Upper lobe of left lung (tissue), 6 donors: ENCODE measurements at places on chromosomes 3 and 15. TPM values are rescaled to one million over a fixed set of nuclear protein-coding genes. Genes with fewer than 3 reads are reported as not detected.

GRCh38 chr3:107404727-107405469 is 27.7 kb downstream of the CCDC54 start:
- DNase-seq = no peak

- no peak for DNase-seq
Measured at GRCh38 chr3:6821411-6821810, 39.5 kb upstream of the GRM7 start.

DNA sequence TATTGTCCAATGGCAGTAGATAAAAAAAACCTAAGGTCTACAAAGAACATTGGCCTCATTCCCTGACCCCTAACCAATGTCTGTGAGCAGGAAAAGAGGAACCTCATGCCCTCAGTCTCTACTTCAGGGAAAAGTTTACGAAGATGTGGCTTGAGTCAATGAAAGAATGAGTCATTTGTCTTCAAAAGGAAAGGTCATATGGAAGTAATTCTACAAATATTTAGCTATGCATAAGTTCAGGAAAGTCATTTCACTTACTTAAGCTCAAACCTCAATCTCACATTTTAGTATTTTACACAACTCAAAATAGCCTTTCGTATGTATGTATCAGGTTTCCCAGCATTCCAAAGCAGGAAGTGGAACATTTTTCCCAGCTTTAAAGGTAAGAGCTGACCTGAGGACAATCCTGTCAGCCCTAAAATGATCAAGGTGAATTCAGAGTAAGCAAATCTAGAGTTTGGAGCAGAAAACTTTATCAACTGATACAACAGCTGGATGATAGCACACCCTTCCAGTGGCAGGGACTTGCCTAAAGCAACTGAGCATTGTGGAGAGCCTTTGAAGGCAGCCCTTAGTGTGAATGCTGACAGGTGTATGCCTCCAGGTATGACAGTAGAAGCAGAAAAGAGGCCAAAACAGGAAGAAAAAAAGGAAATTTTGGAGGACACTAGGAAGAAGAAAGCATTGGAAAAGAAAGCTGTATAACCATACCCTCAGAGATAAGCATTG is 53.9 kb upstream of the ACKR4 start:
- no peak for DNase-seq

Gene COL6A5
- 1.7 TPM for total RNA-seq

GRCh38 chr3:133474817-133475216 is 75.0 kb downstream of the BFSP2 start:
- DNase-seq = no peak

- DNase-seq = no peak
Measured at GRCh38 chr3:64199932-64200331, 25.3 kb downstream of the PRICKLE2 start.

DNA sequence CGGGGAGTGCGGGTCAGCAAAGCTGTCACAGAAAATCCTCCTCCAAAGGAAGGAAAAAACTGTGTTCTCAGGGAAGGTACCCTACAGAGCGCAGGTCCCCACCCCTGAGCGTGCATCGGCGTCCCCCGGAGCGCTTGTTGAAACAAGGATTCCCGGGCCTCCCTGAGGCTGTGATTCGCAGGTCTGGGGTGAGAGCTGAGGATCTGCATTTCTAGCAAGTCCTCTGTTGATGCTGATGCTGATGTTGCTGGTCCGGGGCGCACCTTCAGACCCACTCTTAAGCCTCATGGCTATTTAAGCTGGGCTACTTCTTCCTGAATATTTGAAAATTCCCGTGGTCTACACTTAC is 226.2 kb upstream of the IGF1R start:
- DNase-seq = no peak
